Dermis microvascular lymphatic vessel endothelial cell (primary cell): ENCODE measurements at places on chromosomes 6 and 20. TPM values are rescaled to one million over a fixed set of nuclear protein-coding genes. Genes with fewer than 3 reads are reported as not detected.

GRCh38 chr6:19830171-19830570 is 7.0 kb upstream of the ID4 start:
- DNase-seq: no peak

GRCh38 chr6:131602781-131603312 is 25.2 kb downstream of the MED23 start:
- DNase-seq: peak; percentile 7

- no peak for DNase-seq
These were observed 448.3 kb upstream of the HSF2 start for GRCh38 chr6:121951123-121951522.

DDRGK1 gene
- 21.7 and 30.8 TPM in 2 replicates for total RNA-seq

- no peak for DNase-seq
These were observed 32.4 kb upstream of the ENPP4 start for GRCh38 chr6:46097366-46097765.

OPN5 gene
- total RNA-seq: not detected in 2 replicates

GRCh38 chr6:5746759-5747130 is 260.0 kb downstream of the NRN1 start:
- DNase-seq: no peak

- no peak for DNase-seq
These were observed 2.6 kb downstream of the BACH2 start for GRCh38 chr6:90294008-90294511.

DNA sequence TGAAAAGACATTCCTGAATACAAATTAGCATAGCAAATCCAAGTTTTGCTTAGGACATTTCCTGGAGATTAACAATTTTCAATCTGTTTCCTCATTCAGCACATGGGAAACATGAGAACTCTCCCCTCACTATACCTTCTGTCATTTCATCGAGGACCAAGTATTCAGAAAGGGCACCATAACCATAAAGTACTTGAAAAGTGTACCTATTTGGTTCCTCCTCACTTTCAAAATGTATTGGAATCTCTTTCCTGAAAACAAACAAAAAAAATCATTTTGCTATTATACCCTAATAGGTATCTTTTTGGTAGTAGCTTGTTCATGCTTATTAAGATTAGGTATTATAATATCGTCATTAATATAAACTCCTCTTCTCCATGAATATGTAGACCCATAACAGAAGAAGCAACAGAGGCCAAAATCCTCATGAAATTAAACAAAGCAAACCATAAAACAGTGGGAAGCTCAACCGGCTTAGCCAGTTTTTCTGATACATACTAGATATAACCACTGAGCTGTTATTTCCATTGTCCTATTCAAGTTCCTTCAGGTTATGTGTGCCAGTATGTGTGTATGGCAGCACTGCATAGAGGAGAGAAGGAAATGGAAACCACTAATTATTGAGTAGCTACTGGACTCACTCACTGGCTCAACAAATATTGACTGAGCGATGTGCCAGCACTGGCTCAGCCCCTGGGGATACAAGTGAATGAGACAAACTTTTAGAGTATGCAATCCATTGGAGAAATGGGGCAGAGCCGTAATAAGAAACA is 274.0 kb downstream of the MAFB start:
- no peak for DNase-seq

GRCh38 chr6:21984135-21984534 is 312.7 kb downstream of the PRL start:
- DNase-seq: no peak

GRCh38 chr20:20637998-20638725 is 74.3 kb downstream of the RALGAPA2 start:
- no peak for DNase-seq

GRCh38 chr6:160188773-160189172 is 67.2 kb downstream of the SLC22A1 start:
- DNase-seq: no peak

DNA sequence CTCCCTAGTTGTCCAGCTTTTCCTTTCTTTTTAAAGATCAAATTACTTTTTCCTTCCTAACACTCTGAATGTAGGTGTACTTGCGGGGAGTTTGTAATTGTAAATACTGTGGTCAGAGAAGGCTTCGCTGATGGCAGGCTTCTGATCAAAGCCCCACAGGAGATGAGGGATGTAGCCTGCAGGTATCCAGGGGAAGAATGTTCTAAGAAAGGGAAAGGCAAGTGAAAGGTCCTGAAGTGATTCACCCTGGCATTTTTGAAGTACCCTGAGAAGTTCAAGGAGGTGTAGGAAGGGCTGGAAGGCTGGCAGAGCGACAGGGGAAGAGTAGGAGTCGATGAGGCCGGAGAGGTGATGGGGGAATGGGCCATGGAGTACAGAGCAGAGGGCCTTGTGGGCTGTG is 38.2 kb upstream of the CCN6 start:
- DNase-seq: no peak

PRKN gene
- total RNA-seq: 0.39 and 1.3 TPM in 2 replicates

DNA sequence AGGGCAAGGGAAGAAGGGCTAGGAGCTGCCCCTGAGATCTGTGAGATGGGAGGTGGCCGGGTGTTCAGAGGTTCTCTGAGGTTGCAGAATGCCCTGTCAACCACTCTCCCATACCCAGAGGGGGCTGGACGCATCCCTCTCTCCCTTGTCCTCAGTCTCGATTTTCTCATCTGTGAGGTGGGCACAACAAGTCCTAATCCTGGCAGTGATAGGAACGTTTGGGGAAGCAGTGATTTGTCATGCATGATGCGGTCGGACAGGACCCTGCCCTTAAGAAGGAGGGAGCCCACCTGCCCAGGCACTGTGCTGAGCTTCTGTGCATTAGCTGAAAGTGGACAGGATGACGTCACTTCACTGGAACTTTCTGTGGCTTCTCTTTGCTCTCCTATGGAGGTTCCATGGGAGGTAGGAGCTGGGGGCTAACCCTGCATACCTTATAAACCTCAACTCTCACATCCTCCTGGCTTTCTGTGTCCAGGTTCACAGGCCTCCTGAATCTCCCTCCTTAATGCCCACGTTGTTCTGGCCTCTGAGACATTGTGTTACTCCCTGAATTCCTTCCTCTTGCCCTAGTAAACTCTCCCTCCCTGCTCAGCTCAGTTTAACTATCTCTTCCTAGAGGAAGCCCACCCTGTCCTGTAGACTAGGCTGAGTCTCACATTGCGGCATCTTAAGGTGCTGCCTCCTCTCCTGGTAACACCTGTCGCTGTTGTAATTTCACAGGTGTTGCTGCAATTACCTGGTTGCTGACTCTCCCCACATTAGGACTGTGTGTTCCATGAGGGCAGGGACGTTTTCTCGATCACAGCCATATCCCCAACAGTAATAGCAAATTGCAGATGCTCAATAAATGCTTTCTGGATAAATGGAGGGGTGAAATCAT is 30.1 kb upstream of the CSNK2A1 start:
- DNase-seq: no peak

PPIL1 gene
- 20.9 and 22.2 TPM in 2 replicates for total RNA-seq

DNA sequence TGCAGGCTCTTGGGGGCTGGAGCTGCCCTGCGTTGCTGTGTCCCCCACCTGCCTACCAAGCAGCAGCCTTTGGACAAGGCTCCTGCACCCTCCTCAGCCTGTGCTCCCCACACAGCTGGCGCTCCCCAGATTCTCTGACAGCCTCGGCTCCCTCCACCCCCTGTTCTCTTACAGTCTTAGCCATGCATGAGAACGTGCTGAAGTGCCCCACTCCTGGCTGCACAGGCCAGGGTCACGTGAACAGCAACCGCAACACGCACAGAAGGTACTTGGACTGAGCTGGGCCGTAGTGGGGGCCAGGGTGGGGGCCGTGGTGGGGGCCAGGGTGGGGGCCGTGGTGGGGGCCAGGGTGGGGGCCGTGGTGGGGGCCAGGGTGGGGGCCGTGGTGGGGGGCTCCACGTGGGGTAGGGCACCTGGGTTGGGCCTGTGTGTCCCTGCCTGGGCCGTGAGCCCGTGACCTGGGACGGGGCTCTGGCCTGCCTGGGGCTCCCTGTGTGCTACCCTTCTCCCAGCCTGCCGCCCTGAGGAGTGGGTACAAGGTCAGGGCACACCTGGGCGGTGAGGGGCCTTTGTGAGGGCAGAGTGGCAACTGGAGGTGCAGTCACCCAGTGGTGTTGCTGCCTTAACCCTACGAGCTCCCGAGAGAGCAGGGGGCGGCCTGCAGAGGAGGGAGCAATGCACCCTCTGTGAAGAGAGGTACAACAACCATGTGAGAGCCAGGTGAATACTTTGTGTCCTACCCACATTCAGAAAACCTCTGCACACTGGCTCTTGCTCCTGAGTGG is 43.5 kb upstream of the PCMTD2 start:
- no peak for DNase-seq

DNA sequence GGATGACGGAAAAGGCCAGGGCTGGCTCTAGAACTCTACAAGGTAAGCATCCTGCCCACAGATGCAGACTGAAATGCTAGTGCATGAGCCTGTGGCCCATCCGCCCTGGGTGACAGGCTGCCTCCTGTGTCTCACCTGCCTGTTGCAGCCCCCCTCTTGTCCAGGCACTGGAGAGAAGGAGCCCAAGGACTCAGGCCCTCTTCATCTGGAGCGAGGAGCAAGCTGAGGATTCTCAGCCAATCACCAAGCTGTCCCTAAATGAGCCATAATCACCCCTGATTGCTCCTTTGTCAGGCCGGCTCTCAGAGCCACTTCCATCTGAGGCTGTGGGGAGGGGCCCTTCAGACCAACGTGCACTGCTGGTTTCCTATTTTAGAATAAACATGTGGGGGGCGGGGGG is 10.0 kb upstream of the SLC32A1 start:
- no peak for DNase-seq

SPDEF gene
- under 0.01 TPM in 1 of 2 replicates, not detected in the other for total RNA-seq

DNA sequence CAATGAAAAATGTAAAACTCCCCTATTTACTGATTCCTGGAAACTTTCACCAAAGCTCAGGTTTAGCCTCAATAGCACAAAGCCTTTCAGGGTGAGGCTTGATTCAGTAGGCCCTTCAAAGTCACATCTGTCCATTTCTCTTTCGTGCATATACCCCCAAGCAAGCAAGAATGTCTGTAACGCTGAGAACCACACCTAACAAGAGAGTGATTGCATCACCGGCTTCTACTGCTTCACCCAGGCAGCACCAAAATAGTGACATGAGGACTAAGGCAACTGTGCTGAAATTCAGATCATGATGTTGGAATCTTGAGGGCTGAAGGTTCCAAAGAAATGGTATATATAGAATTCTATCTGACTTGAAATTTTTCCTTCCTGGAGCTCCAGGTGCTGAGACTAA is 26.1 kb downstream of the CGA start:
- no peak for DNase-seq

DNA sequence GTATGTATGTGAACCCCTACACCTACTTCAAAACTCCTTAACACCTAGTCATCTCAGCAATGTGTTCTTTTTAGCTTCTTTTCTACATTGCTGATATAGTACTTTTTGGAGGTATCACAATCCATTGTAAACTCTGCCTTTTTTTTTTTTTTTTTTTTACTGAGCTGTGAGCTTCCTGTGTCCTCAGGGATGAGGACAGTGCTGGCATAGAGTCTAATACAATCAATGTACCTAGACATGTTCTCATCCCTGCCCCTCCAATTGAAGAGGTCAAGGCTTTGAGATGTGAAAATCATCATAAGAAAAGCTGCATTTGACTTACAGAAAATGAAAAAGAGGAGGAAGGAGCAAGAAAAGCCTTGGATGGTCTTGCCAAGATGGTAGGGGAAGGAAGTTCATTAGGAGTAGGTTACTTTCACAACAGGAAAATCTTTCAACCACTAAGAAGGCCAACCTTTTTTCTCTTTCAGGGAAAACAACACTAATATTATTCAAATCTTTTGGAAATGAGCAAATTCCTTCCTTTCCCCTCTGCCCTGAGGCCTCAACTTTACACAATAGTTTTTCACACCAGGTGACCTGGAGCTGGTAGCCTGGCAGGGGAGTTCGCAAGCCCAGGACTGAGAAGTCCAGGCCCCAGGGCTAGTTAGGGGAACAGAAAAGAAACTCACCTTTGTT is 2.8 kb upstream of the JARID2 start:
- DNase-seq: no peak

GRCh38 chr20:6473197-6473596 is 294.3 kb upstream of the BMP2 start:
- DNase-seq: no peak

- DNase-seq: peak; percentile 57
These were observed 1211.1 kb upstream of the GJE1 start for GRCh38 chr6:140921366-140922226.

- no peak for DNase-seq
These were observed 28.9 kb downstream of the FYN start for GRCh38 chr6:111844376-111844775.

BCAS1 gene
- not detected in 2 replicates for total RNA-seq

- no peak for DNase-seq
These were observed 68.6 kb upstream of the FYN start for GRCh38 chr6:111941686-111942330.

- no peak for DNase-seq
These were observed 27.8 kb upstream of the APMAP start for GRCh38 chr20:25020345-25020744.

GRCh38 chr6:17621003-17621402 is 20.9 kb downstream of the FAM8A1 start:
- no peak for DNase-seq

GRCh38 chr20:33919653-33920052 is 74.1 kb upstream of the RALY start:
- DNase-seq: no peak

DNA sequence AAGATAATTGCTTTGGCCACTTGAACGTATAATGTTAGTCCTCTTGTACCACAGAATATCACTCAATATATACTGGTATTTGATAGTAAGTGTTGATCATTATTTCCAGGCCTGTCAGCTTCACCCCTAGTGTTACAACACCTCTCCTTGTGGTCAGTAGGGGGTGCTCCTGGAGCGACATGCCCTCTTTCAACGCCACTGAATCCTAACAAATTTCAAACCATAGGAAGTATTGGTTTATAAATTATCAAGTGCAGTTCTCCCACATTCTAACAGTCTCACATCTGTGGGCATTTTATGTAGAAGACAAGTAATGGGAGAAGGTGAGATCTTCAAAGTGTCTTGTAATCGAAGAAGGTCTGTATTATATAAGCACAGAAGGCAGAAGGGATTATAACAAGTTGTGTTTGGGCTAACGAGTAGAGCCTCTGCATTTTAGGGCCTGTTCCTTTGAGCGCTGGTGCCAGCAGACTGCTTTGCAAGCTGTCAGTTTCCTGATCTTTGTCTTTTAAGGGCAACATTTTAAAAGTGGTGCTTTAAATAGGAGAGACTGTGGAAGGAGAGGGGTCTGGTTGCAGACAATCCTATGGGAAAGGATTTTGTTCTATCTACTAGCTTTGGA is 57.1 kb upstream of the CEP162 start:
- peak; percentile 7 for DNase-seq

- peak; percentile 39 for DNase-seq
These were observed 81.8 kb downstream of the LAMA4 start for GRCh38 chr6:112172540-112172939.

SIRT5 gene
- 7.0 and 7.8 TPM in 2 replicates for total RNA-seq

DNA sequence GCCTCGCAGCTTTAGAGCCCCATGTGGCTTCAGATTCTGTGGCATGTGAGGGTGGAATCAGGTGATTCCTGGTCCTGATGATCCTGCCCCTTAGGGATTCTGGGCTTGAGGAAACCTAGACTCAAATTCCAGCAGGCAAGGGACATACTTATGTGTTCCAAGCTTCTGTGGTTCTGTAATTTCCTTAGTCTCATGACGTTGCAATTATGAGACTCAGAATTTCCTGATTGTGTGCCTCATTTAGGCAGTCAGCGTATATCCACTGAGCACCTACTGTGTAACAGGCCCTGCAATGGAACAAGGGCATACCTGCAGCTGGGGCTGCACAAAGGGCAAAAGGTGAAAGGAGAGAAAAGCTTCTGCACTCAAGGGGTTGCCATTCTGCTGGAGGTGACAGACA is 11.6 kb upstream of the BPIFB4 start:
- no peak for DNase-seq

SLC17A2 gene
- total RNA-seq: not detected in 2 replicates

PCSK2 gene
- total RNA-seq: not detected in 2 replicates

NMBR gene
- total RNA-seq: not detected in 2 replicates
